GM12878 (cell line): ENCODE measurements at places on chromosomes 4 and X. TPM values are rescaled to one million over a fixed set of nuclear protein-coding genes. Genes with fewer than 3 reads are reported as not detected.
A peak's percentile ranks its signal among the peaks of the same experiment; 100 is the strongest.

The COX18 gene
- 9.9 and 11.4 TPM in 2 replicates for polyA plus RNA-seq

The ELF2 gene
- 16.4 and 18.7 TPM in 2 replicates for polyA plus RNA-seq

The MUC7 gene
- not detected in 2 replicates for polyA plus RNA-seq

The MAGEC2 gene
- polyA plus RNA-seq = not detected in 2 replicates

The IL1RAPL1 gene
- not detected in 2 replicates for polyA plus RNA-seq

GRCh38 chr4:111945014-111945413 lies 200.2 kb upstream of the FAM241A start:
- no peaks in the 10 kb centered on the region for H3K36me3 ChIP-seq
- H3K4me1 ChIP-seq = no peaks in the 10 kb centered on the region
- no peak overlapping the region for H3K27ac ChIP-seq
- DNase-seq = no peak
- H3K27me3 ChIP-seq = no peaks in the 10 kb centered on the region; the same call in 1 of the 2 replicates

DNA sequence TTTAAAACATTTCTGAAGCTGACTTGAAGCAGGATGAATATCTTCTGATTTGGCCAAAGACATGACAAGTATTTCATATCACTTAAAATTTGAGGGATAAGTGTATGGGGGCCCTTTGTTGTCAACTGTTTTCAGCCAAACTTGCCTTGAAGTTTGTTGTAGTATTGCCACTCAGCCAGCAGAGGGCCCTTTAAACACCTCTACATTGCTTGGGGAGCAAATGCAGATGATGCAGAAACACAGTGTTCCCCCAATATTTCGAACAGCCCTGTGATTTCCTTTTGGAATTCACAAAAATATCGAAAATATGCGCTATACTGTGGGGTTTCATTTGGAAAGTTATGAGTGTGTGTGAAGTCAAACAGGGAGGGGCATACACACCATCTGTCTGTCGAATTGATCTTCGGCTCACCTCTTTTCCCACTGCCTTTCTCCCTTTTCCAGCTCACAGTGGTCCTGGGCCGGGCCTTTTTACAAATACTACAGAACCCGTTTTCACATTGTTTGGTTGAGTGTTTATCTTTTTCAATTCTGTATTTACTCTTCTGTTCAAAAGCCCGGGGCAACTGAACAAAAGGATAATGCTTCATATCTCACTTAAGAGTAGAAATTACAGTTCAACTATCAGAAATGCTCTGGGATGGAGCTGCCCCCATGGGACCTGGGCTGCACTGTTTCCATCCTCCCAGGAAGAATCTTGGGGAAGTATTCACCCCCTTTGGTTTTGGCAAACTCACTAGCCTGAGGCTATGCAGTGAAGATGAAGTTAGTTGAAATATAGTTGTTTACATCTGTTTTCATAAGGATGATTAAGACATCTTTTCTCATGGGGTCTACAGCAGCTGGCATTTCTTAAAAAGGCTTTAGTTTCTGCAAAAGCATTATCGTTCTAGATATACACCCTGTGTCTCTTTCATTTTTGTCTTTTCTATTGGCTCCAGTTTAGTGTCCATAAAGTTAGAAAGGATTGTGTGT lies 137.6 kb downstream of the EGF start:
- H3K4me1 ChIP-seq = peaks cover 6% of the 10 kb centered on the region
- no peaks in the 10 kb centered on the region for H3K27me3 ChIP-seq
- H3K36me3 ChIP-seq = no peaks in the 10 kb centered on the region
- no peak overlapping the region for H3K4me3 ChIP-seq
- DNase-seq = peak; percentile 8
- H3K27ac ChIP-seq = no peak overlapping the region

DNA sequence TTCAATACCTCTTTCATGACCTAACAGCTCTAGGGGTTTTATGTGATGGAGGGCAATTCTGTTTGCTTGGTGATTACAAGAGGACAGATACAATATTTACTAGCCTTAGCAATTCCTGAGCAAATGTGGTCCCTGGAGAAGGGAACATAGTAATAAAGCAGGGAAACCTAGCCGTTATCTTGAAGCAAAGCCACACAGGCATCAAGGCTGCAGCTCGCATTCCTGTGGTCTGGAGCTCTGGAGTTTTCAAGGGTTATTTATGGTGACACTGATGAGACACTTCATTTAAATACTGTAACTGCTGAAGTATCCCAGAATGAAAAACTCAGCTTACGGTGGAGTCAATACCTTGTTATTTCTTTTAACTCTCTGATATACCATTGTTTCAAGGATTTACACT lies 66.8 kb downstream of the AFF2 start:
- no peaks in the 10 kb centered on the region for H3K4me1 ChIP-seq
- no peaks in the 10 kb centered on the region for H3K36me3 ChIP-seq
- DNase-seq = no peak
- no peak overlapping the region for H3K27ac ChIP-seq
- H3K4me3 ChIP-seq = no peak overlapping the region

GRCh38 chrX:42229533-42229932 lies 306.2 kb upstream of the CASK start:
- H3K27ac ChIP-seq = no peak overlapping the region
- H3K36me3 ChIP-seq = no peaks in the 10 kb centered on the region
- H3K4me3 ChIP-seq = no peak overlapping the region
- no peaks in the 10 kb centered on the region for H3K4me1 ChIP-seq
- DNase-seq = no peak

DNA sequence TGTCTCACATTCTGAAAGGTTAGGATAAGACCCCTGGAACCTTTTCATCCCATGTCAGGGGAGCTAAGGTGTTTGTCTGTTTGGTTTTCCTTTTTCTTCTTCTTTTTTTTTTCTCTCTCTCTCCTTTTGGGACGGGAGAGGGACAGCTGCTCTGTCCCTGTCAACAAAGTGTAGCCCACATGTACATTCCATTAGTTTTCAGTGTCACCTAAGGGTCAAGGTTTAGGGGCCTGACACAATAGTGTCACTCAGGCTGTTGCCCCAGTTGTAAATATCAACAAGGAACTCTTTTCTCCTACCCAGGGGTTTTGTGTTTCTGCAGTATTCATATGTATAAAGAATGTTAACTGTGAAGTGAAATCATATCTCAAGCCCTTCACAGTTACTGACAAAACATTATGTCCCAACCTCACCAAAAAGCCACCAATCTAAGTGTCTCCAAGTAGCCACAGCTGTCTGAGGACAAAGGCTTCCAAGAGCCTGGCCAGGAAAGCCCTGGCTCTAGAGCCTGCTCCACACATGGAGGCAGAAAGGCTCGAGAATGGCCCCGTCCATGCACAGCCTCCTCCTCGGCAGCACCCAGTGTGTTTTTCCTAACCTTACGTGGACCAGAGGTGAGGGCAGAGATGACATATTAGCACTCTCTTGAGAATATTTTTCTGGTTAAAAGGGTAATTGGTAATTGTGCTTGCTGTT lies 9.4 kb downstream of the IRF2 start:
- peaks cover 11% of the 10 kb centered on the region for H3K4me1 ChIP-seq
- H3K4me3 ChIP-seq = no peak overlapping the region
- no peak overlapping the region for H3K27ac ChIP-seq
- DNase-seq = no peak

- no peaks in the 10 kb centered on the region for H3K27me3 ChIP-seq
- H3K4me1 ChIP-seq = no peaks in the 10 kb centered on the region
- no peak overlapping the region for H3K27ac ChIP-seq
- DNase-seq = no peak
Measured at GRCh38 chr4:139540632-139541031, 15.4 kb downstream of the SETD7 start.

- no peak overlapping the region for H3K27ac ChIP-seq
- H3K27me3 ChIP-seq = no peaks in the 10 kb centered on the region
- no peak overlapping the region for H3K4me3 ChIP-seq
- no peak for DNase-seq
- H3K4me1 ChIP-seq = no peaks in the 10 kb centered on the region
Measured at GRCh38 chr4:9735515-9735914, 45.9 kb upstream of the DRD5 start.

GRCh38 chr4:165662341-165662740 lies 210.7 kb upstream of the TLL1 start:
- H3K36me3 ChIP-seq = no peaks in the 10 kb centered on the region
- no peak for DNase-seq
- no peaks in the 10 kb centered on the region for H3K27me3 ChIP-seq
- no peaks in the 10 kb centered on the region for H3K4me1 ChIP-seq
- no peak overlapping the region for H3K27ac ChIP-seq

GRCh38 chrX:19198473-19198872 lies 76.2 kb upstream of the ADGRG2 start:
- H3K36me3 ChIP-seq = no peaks in the 10 kb centered on the region
- H3K27ac ChIP-seq = no peak overlapping the region
- no peak for DNase-seq
